ENCODE measurements at places on chromosomes 11 and 22.

DNA sequence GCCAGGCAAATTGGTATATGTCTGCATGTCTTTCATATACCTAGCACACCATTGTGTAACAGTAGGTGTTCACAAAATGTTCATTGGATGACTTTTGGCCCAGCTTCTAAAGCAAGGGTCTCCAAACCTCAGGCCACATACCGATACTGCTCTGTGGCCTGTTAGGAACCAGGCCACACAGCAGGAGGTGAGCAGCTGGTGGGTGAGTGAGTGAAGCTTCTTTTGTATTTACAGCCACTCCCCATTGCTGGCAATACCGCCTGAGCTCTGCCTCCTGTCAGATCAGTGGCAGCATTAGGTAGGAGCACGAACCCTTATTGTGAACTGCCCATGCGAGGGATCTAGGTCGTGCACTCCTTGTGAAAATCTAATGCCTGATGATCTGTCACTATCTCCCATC is 836.6 kb downstream of the NTM start:
- DNase-seq: no peak

- no peak for DNase-seq
Measured at GRCh38 chr11:205221-206001, 1.8 kb downstream of the BET1L start.

GRCh38 chr22:50376085-50376651 is 33.0 kb downstream of the PPP6R2 start:
- no peak for DNase-seq

- no peak for DNase-seq
Measured at GRCh38 chr11:64352099-64352994, 6.6 kb upstream of the RPS6KA4 start.

DNA sequence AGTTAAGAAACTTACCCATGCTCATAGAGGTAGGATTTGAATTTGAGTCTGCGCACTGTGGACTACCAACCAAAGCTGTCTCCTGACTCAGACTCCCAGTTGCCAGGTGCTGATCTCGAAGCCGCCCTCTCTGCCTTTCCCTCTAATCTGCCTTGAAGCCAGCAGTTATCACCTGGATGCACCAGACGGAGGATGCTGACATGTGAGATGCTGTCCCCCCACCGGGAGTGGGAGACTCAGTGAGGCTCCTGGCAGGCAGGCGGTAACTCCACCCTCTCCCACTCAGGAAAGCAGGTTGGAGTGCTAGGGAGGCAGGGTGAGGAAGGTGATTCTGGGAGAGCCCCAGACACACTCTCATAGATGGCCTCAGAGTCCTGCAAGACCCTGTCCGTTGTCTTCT is 40.4 kb downstream of the KIAA1671 start:
- DNase-seq: no peak

DNA sequence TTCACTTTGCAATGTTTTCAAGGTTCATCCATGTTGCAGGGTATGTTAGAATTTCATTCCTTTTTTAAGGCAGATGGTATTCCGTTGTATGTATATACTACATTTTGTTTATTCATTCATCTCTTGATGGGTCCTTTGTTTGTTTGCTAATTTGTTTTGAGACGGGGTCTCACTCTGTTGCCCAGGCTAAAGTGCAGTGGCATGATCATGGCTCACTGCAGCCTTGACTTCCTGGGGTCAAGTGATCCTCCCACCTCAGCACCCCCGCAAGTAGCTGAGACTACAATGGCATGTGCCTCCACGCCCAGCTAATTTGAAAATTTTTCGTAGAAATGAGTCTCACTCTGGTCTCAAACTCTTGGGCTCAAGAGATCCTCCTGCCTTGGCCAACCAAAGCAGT is 6.2 kb downstream of the UVRAG start:
- no peak for DNase-seq

GRCh38 chr22:38782402-38783094 is 11.4 kb downstream of the DNAL4 start:
- no peak for DNase-seq

- DNase-seq: no peak
Measured at GRCh38 chr22:49015993-49016908, 811.4 kb downstream of the BRD1 start.

- no peak for DNase-seq
Measured at GRCh38 chr11:36890841-36891240, 292.8 kb upstream of the RAG2 start.

GRCh38 chr11:20501252-20501651 is 98.2 kb upstream of the SLC6A5 start:
- no peak for DNase-seq

GRCh38 chr11:95605271-95605940 is 184.2 kb downstream of the FAM76B start:
- DNase-seq: no peak

GRCh38 chr11:57374966-57375365 is 6.0 kb downstream of the PRG3 start:
- DNase-seq: no peak

GRCh38 chr11:73463359-73463758 is 87.2 kb downstream of the RELT start:
- DNase-seq: no peak

DNA sequence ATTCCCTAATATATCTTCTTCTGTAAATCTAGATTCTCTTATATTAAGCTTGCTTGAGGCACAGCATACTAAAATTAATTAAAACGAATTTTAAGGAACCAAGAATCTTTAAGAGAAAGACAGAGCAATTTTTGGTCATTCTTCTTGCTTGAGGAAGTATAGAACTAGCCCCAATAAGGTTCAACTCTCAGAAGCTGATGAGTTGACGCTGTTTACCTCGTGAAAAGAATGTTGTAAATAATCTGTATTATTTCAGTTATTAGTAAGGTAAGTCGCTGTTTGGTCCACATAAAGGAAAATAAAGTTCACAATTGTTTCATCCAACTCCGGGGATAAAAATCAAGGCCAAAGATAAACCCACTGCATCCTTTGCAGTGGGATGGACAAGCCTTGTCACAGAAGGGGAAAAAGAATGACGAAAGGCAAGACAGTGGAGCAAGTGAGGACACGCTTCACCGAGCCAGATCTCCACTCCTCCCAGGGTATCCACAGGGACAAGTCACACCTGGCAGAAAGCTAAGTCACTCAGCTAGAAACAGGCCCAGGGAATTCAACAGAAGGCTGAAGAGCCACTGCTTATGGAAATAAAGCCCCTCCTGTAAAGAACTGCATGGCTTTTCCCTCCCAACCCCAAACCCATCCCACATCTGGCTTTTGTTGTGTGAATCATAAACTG is 752 bp downstream of the POU2AF1 start:
- no peak for DNase-seq

DNA sequence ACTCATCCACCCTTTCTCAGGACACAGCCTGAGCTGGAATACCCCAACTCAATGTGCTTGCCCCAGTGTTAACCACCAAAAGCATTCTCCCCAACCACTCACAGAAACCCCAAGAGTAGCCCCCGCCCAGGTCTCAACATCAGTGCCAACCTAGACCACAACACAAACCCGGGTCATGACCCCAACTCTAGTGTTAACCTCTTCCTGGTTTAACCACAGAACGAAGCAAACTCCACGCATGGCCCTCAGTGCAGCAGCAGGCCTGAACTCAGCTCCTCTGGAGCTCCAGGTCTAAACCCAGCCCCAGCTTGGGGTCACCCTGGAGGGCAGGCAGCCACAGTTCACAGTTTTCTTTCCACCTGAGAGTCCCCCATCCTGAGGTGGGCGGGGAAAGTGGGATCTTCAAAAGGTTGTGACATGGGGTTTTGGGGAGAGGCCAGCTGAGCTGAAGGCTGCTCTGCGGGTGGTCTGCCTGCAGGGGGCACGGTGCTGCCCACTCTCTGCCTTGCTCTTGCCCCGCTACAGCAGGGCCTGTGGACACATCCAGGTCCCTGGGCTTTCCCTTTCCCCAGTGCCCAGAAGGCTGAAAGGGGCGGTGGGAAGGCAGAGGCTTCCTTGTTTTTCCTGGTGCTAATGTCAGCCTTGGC is 37.9 kb downstream of the NECTIN1 start:
- no peak for DNase-seq

GRCh38 chr11:35654711-35655110 is 7.9 kb upstream of the TRIM44 start:
- no peak for DNase-seq

DNA sequence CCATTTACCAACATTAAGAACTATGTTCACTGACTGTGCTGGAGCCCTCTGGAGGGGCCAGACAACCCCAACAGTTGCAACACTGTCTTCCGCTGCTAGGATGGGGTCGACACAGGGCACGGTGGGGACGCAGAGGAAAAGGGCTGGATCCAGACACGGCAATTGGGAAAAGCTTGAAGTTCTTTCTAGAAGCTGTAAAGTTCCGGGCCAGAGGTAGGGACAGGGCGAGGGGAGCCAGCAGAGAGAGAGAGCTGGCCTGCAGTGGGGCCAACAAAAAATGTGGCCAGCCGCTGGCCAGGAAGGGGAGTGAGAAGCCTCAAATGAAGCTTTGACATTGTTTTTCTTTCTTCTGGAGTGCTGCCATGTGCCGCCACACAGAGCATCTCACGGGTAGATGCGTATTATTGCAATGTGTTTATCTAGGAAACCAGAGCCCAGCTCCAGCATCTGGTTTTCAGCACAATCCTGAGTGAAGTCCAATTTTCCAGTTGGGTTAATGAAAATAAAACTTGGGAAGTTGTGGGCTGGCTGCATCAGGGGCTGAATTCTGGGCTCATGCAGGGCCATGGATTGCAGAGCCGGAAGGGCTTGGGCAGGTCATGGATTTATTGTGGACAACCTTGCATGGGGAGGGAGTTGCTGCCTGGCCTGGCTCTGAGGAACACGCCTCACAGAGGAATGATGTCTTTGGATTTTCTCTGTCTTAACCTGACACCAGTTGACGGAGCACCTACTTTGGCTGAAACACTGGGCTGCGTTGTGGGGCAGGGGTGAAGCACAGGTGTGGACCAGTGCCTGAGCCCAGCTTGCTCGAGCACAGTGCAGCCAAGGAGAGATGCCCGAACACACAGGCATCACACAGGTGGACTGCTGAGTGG is 67.6 kb upstream of the AMPD3 start:
- no peak for DNase-seq

GRCh38 chr22:19046719-19047609 is 75.2 kb downstream of the DGCR2 start:
- no peak for DNase-seq

DNA sequence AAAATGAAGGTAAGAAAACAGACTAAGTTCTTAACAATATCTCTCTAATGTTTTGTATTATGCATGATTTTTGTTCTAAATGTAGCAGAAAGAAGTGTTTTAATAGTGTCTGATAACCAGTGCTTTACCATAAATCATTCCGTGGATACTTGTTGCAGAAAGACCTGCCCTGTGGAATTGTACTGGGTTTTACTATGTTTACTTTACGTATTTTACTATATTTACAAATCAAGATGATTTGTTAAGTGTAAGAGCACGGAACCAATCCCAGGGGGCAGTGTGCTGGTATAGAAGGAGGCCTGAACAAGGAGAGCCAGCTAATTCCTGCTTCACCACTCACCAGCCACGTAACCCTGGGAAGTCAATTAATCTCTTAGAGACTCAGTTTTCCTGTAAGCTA is 1.4 kb downstream of the HTR3B start:
- peak; percentile 55 for DNase-seq

DNA sequence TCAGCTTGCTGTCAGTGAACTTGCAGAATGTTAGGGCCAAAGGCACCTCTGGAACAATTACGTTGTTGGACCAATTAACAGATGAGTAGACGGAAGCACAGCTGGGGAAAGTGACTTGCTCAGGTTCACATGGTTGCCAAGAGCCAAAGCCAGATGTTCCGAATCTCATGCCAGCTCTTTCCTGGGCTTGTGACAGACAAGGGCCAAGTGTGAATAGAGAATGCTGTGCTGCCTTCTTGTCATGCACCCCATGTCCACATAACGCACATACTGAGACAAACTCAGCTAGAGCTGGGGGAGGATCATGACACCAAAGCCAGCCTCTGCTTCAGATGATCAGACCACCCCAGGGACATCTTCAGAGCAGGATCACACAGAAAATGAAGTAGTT is 616.3 kb downstream of the INSC start:
- no peak for DNase-seq

- DNase-seq: no peak
Measured at GRCh38 chr11:36672815-36673450, 74.9 kb upstream of the RAG2 start.

DNA sequence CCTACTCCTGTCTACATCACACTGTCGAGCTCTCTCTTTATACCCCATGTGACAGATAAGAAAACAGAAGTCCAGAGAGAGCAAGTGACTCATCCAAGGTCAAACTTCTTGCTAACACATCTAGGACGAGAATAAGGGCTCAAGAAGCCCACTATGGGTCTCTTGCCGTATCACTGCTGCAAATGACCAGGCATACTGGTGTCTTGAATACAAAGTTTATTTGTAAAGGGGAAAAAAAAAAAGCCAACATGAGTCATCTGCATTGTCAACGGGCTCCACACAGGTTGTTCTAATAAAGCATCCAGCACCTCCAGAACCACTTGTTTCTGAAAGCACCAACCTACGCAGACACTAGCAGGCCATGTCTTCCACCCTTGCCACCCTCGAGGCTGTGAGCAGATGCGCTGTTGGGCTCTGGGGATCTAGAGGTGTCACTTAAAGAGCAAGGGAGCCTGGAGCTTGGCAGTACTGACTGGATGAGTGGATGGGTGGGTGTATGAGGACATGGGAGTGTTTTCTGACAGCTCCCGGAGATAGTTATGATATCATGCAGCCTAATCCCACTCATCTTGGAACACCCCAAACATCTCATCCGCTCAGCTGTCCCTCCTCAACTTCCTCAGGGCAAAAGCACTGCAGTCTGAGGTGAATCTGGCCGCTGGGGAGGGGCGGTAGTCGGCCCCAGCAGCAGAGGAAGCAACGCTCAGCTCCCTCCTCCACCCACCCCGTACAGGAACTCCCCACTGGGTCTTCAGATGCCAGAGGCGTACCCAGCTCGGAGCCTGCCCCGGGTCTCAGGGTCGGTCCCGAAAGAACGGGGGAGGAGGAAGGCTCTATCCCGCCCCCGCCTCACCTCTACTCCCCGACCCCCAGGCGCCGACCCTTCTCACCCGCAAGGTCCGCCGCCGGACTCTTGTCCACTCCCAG is 1.0 kb downstream of the SMCO4 start:
- peak; percentile 49 for DNase-seq

- peak; percentile 32 for DNase-seq
Measured at GRCh38 chr11:65355013-65355775, 643 bp downstream of the TIGD3 start.

DNA sequence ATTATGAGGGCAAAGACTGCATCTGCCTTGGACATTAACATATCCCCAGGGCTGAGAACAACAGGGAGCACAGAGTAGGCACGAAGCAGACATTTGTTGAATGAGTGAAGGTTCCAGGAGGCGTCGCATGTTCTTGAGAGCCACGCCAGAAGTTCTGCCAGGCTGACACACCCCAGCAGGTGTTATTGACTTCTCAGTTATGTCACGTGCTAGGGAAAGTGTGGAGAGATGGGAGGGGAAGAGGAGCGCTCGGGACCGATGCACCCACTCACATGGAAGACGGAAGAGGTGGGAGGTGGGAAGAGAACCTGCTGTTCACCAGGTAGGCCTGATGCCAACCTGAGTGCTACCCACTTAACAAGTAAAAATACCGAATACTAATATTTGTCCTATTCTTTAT is 232.8 kb downstream of the LARGE1 start:
- DNase-seq: no peak

- DNase-seq: no peak
Measured at GRCh38 chr11:12671370-12671769, 2.9 kb upstream of the TEAD1 start.

GRCh38 chr22:45493286-45493771 is 9.4 kb upstream of the FBLN1 start:
- no peak for DNase-seq
